ENCODE measurements at places on chromosomes 5 and 9.

GRCh38 chr5:133234911-133235310, 183.1 kb downstream of the HSPA4 start:
- DNase-seq: no peak

- DNase-seq: no peak
Observed at GRCh38 chr5:145917288-145917687, 19.1 kb upstream of the SH3RF2 start.

GRCh38 chr5:59765446-59765845, 128.1 kb downstream of the PDE4D start:
- DNase-seq: no peak

DNA sequence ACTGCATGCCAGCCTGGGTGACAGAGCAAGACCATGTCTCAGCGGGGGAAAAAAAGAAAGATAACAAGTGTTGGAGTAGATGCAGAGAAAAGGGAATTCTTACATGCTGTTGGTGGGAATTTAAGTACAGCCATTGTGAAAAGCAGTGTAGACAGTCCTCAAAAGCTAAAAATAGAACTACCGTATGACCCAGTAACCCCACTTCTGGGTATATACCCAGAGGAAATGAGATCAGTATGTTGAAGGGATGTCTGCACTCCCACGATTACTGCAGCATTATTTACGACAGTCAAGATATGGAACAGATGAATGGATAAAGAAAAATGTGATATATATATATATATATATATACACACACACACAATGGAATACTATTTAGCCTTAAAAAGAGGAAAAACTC, 225.3 kb upstream of the SLC24A2 start:
- DNase-seq: no peak

DNA sequence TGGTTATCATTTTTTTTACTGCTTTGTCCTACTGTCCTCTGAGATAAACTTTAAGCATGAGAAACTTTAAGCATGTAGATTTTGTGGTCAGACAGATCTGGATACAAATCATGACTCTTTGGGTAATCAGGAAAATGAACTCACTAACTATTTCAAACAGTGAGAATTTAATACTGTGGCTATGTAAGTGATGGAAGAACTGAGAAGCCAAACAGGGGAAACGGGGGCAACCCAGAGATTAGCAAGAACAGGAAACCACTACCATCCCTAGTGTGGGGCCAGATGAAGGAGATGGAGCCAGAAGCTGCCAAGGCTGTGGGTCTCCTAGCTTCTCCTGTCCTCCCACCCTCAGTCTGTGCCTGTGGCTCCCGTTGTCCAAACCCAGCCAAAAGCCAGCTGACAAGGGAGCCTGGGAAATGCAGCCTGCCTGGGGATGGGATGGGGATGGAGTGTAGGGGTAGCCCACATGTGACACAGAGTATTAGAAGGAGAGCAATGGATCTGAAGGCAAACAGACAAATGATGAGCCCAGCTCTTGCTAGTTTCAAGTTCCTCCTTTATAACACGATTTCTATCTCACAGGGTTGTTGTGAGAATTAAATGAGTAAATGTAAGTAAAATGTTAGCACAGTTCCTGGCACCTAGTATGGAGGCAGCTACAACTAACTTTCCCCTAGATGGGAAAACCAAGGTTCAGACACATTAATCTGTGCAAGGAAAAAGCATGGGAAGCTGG, 27.7 kb upstream of the CDC23 start:
- no peak for DNase-seq

DNA sequence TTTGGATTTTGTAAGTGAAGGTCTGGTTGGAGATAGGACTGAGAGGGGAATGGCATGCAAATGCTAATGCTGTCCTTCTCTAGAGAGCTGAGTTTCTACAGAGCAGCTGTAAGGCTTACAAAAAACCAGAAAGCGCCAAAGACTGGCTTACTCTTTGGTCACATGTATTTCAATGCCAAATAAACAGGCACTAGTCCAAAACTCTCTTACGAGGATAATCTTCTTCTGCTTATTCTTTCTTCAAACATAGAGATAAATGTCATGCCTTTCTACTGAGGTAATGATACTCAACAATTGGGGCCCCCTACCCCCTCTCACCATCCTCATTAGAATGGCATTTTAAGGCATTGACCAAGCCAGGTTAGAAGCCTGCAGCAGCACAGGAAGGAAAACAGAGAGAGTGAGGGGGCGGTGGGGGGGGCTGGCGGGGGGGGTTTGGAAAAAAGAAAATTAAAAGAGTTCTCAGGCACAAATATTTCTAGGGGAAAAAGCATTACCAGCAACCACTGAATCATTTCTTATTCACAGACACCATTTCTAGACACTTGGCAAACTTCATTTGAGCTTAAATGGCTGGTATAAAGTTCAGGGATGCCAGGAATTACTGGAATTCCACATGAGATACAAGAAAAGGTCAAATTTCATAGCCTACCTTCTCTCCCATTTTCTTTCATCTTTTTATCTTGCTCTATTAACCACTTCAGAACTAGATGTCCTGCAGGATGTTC, 34.0 kb downstream of the PUM3 start:
- DNase-seq: no peak

- no peak for DNase-seq
Observed at GRCh38 chr5:37808945-37809344, 30.9 kb downstream of the GDNF start.

DNA sequence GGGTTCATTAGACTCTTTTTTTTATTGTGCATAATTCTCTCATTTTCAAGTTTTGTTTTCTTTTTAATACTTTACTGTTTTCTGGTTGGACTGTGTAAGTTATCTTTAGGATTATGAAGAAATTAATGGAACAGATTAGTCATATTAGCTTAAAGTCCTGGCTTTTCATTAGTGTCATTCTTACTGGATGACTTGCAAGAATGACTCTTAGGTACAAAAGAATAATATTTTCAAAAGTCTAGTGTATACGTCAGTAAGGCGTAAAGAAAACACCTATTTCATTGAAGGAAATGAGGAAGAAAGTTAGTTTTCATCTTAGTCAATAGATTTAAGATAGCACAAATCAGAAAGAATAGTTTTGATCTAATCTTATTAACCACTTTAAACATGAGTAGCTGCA, 20.4 kb downstream of the UHRF2 start:
- no peak for DNase-seq

DNA sequence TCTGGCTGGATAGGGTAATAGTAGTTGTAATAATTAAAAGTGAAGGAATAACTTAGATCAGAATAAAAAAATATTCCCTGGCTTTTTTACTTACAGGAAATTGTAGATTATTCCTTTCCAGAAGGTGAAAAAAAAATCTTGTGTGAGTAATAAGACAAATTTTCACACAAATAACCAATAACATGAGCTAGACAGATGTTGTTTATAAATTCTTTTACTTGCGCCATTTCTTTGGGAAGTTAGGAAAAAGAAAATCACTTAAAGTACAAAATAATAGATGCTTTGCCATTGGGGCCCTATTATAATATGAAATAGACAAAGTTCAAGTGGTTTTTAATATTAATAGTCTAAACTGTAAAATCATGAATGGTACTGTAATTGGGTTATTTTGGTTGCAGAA, 204.1 kb downstream of the ARRDC3 start:
- DNase-seq: no peak

GRCh38 chr9:129832982-129833381, 2.1 kb downstream of the C9orf78 start:
- DNase-seq: no peak

DNA sequence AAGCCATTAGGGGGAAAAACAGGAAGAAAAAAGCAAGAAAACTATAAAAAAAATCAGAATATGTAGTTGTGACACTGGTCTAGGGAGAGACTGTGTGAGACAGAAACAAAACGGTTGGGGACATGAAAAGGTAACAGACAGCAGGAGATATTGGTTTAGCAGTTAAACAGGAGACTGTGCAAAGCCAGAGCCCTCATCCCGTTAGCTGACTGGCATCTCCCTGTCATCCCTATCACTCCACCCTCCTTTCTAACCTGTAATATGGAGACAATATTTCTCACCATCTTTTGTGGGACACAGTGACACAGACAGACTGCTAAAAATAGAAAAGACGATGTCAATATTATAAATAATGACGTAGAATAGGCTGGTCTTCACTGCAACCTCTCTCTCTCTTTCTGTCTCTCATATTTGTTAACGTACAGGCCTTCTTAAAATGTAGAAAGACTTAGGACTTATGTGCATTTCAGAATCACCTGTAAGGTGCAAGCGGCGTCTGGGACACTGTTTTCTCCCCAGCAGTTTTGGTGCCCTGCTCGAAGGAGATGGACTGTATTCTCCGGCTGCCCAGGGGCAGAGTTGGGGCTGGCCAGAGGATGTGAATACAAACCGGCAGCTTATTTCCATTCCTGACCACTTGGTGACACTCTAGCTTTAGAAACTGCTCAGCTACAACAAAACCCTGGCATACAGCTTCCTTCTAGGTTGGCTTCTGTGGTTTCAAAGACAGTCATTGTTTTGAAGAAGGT, 190.6 kb downstream of the MAT2B start:
- DNase-seq: no peak

- no peak for DNase-seq
Observed at GRCh38 chr5:68331192-68332079, 115.9 kb downstream of the PIK3R1 start.

DNA sequence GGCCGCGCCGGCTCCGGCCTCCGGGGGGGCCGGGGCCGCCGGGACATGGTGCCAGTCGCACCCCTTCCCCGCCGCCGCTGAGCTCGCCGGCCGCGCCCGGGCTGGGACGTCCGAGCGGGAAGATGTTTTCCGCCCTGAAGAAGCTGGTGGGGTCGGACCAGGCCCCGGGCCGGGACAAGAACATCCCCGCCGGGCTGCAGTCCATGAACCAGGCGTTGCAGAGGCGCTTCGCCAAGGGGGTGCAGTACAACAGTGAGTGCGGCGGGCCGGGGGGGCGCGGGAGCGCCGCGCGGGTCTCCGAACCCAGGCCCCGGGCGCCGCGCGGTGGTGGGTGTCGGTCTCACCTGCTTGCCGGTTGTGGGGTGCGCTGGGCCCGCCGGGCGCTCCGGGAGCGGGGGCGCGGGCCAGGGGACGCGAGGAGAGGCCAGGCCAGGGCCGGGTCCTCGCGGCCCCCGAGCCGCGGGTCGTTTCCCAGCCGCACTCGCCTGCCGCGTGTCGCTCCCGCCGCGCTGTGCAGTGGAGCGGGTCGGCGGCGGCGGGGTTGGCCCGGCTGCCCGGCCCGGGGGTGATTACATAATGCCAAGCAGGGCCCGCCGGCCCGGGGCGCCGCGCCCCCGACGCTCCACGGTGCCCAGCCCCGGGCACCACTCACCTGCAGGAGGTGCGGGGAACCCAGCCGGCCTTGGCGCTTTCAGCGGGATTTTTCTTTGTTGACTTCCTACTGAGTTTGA, 492 bp downstream of the RABL6 start:
- DNase-seq: no peak

DNA sequence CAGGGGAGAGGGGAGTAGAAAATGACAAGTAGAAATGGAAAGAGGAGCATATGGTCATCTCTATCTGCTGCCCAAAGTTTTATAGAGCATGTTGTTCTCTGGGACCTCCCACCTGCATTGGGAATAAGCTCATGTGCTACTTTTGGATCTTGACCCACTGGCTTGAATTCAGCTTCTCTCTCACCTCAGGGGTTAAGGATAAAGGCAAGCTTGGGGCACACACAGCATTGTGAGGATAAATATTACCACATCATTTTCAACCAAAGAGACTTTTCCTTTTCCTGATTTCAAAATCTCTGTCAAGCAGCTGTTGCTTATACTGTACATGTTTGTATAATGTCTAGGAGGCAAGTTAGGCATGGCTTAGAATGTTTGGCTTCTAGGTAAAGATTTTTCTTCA, 16.6 kb downstream of the ATP10B start:
- DNase-seq: no peak

GRCh38 chr5:68424799-68425537, 209.4 kb downstream of the PIK3R1 start:
- no peak for DNase-seq

GRCh38 chr5:58648846-58649245, 66.0 kb downstream of the RAB3C start:
- DNase-seq: no peak

DNA sequence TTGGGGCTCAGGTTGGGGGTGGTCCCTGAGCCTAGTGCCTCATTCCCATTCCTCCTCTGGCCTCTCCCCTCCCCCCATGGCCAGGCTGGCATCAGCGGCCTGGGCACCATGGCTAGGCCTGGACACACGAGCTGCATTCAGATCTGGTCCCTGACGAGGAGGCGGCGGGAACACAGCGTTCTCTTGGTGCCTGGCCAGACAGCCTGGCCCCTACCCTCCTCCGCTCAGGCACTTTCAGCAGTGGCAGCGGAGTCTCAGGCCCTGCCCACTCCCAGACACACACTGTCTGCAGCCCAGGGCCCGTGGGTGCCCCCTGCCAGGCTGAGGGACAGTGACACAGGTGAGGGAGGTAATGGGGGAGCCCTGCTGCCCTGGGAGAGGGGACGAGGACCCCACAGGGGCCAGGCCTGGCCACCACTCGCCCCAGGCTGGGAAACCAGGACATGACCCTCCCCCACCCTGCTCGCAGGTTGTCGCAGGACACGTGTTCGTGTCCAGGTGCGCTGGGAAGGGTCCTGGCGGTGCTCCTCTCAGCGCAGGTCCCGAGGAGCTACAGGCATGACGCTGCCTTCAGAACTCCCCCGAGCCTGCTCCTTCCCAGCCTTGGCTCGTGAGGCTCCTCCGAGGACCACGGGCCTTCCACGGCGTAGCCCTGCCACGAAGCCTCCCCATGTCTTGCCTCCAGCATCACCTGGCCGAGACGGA, 19.9 kb upstream of the UBAC1 start:
- DNase-seq: no peak

GRCh38 chr5:140292212-140293036, 10.5 kb downstream of the PFDN1 start:
- no peak for DNase-seq

Data from NCI-H1436 treated with DMSO at 0.1 percent for 48 hours (cell line).